Osteocyte (in vitro differentiated cells): ENCODE measurements at places on chromosomes 5 and 9.

GRCh38 chr9:21607576-21607975 lies 125.5 kb upstream of the IFNE start:
- no peak for DNase-seq

DNA sequence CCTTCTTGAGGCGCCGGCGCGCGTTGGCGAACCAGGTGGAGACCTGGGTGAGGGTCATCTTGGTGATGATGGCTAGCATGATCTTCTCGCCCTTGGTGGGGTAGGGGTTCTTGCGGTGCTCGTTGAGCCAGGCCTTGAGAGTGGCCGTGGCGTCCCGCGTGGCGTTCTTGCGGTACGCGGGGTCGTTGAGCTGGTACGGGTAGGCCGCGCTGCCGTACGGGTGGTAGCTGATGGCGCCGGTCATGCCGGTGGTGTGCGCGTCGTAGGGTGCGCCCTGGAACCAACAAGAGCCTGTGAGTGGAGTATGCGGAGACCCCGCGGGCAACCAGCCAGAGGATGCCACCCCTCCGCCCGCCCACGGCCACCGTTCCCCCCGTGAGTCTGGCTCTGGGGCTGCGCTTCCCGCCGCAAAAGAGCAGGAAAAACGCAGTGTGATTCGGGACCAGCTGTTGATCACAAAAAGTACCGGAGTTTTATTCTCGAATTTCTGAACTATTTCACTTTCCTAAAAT lies 1.9 kb downstream of the IRX2 start:
- no peak for DNase-seq

- no peak for DNase-seq
These were observed 52.9 kb downstream of the MACROH2A1 start for GRCh38 chr5:135345956-135346731.

- DNase-seq: no peak
These were observed 1032.5 kb downstream of the DTWD2 start for GRCh38 chr5:117955831-117956230.

- DNase-seq: no peak
These were observed 66.3 kb downstream of the C9orf50 start for GRCh38 chr9:129554649-129555048.

DNA sequence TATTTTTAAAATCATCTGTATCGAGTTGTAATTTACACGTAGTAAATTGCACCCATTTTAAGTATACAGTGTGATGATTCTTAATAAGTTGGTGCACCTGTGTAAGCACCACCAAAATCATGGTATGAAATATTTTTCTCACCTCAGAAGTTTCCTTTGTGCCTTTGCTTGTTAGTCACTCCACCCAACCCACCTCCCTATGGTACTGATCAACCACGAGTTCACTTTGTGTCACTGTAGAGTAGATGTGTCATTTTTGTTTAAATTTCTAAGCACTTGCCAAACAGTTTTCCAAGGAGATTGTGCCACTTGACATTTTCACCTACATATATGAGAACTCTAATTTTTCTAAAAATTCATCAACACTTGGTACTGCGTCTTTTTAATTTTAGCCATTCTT lies 806.5 kb downstream of the TLR4 start:
- no peak for DNase-seq
